Stimulated activated CD8-positive, alpha-beta memory T cell treated with anti-CD3 and anti-CD28 coated beads, Interleukin-7, amount 100 ng/mL, for 4 hours (primary cell): ENCODE measurements at places on chromosomes 12 and 14.

DNA sequence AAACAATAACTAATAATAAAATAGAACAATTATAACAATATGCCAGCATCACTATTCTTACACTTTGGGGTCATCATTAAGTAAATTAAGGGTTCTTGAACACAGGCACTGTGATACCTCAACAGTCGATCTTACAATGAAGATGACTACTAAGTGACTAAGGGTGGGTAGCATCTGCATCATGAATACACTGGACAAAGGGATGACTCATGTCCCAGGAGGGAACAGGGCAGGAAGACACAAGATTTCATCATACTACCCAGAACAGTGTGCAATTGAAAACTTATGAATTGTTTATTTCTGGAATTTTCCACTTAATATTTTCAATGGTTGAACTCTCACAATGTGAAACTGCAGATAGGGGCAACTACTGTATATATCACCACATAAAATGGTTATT is 19.7 kb downstream of the TSPAN19 start:
- no peak for DNase-seq

GRCh38 chr14:80213602-80214001 is 2.3 kb upstream of the DIO2 start:
- DNase-seq, result no peak

- DNase-seq, result no peak
These were observed 6.4 kb upstream of the CCDC175 start for GRCh38 chr14:59582845-59583509.

- no peak for DNase-seq
These were observed 157.5 kb downstream of the TMTC3 start for GRCh38 chr12:88299567-88300101.

DNA sequence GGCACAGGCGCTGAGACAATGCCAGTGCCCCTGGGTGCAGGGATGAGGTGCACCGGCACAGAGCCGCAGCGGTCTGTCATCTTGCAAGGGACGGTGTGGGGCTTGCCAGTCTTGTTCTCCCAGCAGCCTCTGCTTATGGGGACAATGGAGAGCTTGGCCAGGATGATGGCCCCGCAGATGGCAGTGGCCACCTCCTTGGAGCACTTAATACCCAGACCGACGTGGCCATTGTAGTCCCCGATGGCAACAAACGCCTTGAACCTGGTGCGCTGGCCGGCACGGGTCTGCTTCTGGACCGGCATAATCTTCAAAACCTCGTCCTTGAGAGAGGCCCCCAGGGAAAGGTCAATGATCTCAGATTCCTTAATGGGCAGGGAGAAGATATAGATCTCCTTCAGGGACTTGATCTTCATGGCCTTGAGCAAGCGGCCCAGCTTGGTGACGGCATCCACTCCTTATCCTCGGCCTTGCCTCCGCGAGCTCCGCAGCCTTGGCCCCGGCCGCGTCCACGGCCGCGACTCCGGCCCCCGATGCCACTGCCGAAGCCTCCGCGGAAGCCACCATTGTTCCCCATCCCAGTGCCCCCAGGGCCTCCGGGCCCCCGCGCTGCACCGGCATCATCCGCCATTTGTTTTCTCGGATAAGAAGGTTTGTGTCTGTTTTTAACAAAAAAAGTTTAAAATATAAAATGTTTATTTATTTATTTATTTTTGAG is 29.9 kb downstream of the VRTN start:
- DNase-seq, result no peak

- no peak for DNase-seq
These were observed 116.0 kb upstream of the LHX5 start for GRCh38 chr12:113587720-113588119.

- DNase-seq, result no peak
These were observed 87.3 kb upstream of the RFX4 start for GRCh38 chr12:106495354-106495965.

- no peak for DNase-seq
These were observed 938 bp upstream of the SLC6A13 start for GRCh38 chr12:263574-263973.

GRCh38 chr12:94616203-94616729 is 34.1 kb downstream of the TMCC3 start:
- DNase-seq, result no peak

GRCh38 chr12:85681333-85681732 is 154.9 kb downstream of the RASSF9 start:
- no peak for DNase-seq

- DNase-seq, result no peak
These were observed 30.1 kb upstream of the TSPAN11 start for GRCh38 chr12:30896461-30896860.

DNA sequence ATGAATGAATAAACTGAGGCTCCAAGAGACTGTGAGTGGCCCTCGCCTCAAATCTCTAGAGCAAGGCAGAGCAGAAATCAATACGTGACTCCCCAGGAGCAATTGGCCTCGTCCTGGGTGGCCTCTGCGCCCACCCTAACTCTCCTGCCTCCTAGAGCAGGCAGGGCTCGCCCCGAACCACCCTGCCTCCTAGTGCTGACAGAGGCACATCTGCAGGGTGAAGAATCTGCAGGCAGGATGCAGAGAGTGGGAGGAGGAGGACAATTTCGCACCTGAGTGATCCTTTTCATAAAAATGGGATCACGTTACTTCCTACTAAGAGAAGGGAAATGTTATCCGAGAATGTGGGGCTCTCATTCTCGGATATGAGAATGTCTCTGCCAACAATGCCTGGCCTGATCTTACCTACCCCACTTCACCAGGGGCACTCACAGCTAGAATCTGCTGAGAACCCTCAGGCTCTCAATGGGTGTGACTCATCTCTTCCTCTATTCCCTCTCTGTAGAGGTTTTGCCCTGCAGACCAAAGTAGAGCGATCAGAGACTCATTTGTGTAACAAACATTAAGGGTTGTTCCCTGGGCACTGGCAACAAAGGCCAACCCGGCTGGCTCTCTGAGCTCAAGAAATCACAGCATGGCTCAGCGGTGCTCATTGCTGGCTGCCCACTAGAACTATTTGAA is 61.7 kb upstream of the BCL2L14 start:
- no peak for DNase-seq

DNA sequence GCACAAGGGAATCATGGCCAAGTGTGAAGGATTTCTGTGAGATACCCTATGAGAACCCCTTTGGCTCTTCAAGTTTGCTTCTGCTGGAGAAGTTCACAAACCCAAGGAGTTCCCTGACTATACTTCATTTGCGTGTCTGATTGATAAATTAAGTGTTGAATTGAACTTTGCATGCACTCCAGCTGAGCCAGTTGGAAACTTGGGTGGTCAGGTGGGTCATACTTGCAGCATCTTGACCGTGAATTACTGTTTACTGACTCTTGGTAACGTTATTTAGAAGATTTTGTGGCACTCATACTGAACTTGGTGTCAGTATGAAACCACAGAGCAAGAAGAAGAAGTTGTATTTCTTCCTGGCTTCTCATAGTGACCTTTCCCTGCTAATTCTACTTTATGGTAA is 77.5 kb downstream of the TGFB3 start:
- no peak for DNase-seq

DNA sequence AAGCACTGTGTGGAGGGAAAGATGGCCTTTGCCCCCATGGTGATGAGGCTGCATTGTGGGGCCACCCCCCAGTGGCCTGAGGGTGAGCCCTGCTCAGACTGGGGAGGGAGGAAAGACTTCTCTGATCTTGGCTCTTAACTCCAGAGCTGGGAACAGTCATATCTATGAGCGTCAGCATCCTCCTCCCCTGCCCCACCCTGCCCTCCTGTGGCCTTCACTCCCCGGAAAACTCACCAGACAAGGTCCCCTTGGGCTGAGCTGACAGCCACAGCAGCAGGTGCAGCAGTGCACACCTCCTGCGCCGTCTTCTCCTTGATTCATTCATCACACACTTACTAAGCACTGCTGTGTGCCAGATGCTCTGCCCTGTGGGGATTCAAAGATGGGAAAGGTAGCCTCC is 98.8 kb downstream of the B4GALNT3 start:
- DNase-seq, result no peak

- DNase-seq, result no peak
These were observed 58.3 kb downstream of the OTOGL start for GRCh38 chr12:80157645-80158044.

- DNase-seq, result no peak
These were observed 4.8 kb downstream of the LRP1 start for GRCh38 chr12:57133013-57133569.

DNA sequence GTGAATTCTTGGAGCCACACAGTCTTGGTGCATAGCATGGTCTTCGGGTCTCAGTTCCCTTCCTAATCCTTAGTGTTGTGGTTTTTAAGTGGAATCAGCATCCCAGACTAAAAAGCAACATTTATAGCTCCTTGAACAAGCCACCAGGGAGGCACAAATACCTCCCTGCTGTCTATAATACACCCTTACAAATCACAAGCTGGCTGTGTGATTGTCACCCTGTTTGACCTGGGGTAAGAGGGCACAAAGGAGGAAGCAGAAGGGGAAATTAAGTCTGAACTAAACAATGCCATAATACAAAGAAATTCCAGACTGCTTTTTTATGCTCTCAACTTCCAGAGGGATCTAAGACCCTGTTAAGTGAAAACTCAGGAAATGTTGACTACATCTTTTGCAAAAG is 7.7 kb upstream of the MMP19 start:
- no peak for DNase-seq

- peak; percentile 31 for DNase-seq
These were observed 9.9 kb downstream of the BCL7A start for GRCh38 chr12:122031342-122032216.

- no peak for DNase-seq
These were observed 53.1 kb downstream of the TGFB3 start for GRCh38 chr14:75928690-75929181.

- no peak for DNase-seq
These were observed 415.5 kb downstream of the PCNX1 start for GRCh38 chr14:71322655-71323250.

- no peak for DNase-seq
These were observed 69.3 kb downstream of the BCAT1 start for GRCh38 chr12:24879644-24880043.

DNA sequence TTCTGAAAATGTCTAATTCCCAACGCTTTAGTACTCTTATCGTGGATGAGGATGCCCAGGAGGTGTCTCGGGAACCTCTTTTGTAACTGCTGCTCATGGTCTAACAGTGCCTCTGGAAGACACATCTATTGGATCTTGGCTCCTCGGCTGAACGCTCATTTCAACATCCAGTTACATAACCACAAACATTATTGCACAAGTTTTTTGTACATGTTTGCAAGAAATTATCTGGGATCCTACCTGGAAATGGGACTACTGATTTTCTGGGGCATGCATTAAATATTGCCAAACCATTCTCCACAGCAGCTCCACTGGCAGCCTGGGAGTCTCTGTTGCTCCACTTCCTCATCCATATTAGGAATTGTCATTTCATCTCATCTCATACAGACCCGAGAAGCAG is 117.5 kb upstream of the EVL start:
- no peak for DNase-seq

GRCh38 chr14:39023939-39024871 is 78.8 kb downstream of the SEC23A start:
- no peak for DNase-seq

DNA sequence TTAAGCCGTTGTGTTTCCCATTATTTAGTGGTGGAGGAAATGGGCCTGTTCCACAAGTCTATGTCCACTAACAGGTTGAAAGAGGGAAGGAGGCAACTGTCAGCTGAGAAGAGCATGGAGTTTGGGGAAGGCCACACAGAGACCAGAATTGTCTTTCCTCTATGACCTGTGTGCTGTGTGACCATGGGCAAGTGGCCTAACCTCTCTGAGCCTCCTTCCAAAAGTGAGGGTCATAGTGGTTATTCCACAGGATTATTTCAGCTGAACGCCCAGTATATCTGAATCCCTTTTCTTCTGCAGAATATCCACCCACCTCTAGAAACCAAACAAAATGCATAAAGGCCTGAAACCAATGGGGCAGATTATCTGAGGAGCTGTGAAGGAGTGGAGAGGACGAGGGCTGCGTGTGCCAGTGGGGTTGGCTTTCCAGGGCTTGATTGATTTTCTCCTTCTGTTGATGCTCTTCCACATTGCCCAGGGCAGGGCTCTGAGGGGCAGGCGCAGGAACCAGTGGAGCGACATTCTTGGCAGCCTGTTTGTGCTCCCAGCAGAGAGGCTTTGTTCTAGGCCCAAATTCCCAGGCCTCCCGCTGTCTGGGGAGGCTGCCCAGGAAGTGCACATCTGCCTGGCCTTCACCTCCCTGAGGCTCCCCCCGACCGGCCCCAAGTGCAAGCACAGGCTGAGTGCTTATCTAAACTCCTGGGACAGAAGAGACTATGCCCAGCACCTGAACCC is 452.7 kb downstream of the BCL11B start:
- DNase-seq, result no peak

DNA sequence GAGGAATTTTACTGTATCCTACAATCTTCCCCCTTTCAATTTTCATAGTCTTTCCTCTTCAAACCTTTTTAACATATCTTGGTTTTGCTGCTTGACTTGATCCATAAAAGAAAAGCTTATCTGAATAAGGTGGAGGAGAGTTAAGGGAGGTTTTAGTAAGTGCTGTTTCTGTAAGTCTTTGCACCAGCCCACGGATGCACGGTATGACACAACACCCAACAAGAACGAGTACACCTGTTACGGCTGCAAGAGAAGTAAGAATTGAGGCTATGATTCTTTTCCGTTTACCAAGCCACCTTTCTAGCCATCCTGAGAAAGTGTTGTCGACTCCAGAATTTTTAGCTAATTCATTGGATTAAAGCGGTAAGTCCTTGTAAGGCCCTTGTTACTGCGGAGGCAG is 26.1 kb upstream of the CPNE8 start:
- no peak for DNase-seq

- no peak for DNase-seq
These were observed 4.8 kb downstream of the MYH7 start for GRCh38 chr14:23430723-23431085.

DNA sequence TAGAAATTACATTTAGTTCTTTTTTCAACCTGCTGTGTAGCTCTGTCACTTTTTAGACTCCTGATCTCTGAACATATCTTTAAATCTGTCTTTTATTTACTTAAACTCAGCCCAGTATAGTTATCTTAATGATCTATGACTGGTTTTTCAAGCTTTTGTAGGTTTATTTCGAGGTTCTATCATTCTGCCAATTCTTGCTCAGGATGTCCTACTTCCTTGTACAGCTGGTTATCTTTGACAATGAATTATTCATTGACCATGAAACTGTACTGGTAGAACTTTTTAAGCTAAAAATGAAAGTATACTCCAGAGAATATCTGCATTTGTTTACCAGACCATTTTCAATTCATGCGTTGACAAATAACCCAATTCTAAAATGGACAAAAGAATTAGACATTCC is 37.8 kb downstream of the TC2N start:
- no peak for DNase-seq

DNA sequence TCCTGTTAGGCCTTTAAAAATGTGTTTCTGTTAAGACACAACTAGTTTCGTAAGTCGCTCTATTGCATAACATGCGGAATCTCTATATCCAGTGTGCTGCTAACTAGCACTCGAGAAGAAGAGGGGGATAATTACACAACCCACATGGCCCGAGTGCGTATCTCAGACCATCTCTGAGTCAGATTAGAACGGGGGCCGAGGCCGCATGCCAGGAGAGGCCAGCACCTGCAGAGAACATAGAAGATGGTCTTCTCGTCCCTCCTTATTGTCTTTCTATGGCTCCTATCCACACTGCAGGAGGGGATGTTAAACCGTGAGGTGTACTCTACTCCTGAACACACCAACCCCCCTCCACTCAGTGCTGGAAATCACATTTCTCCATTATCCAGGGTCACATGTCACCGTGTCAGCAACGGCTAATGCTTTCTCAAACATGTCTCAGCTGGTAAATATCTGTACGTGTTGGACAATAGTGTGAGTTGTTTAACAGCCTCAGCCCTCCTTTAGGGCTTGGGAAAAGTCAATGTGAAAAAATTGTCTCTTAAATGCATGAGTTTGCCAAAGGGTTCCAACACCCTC is 56.3 kb downstream of the CCDC88C start:
- no peak for DNase-seq
